ACHN (cell line): ENCODE measurements at places on chromosomes 11 and 22.

GRCh38 chr11:91299980-91300379 is 924.6 kb upstream of the FAT3 start:
- DNase-seq = no peak

- no peak for DNase-seq
These were observed 12.9 kb downstream of the CWC15 start for GRCh38 chr11:94960488-94960887.

DNA sequence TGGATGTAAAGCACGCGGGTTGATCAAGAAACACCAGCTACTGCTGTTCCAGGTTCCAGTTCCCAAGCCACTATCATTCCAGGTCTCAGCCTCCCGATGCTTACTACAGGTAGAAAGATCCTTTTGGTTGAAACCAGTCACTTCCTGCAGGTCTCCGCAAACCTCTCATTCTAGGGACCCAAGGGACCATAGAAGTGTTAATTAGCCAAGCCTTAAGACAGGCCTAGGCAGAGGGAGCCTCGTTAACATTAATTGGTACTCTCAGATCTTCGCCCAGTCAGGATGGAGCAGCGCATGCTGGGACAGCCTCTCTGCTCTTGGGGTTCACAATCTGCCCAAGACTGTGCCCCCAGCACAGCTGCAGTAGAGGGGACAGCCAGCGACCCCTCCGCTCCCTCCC is 11.2 kb upstream of the OAF start:
- DNase-seq = no peak

- no peak for DNase-seq
These were observed 43.0 kb downstream of the P4HA3 start for GRCh38 chr11:74268456-74268855.

DNA sequence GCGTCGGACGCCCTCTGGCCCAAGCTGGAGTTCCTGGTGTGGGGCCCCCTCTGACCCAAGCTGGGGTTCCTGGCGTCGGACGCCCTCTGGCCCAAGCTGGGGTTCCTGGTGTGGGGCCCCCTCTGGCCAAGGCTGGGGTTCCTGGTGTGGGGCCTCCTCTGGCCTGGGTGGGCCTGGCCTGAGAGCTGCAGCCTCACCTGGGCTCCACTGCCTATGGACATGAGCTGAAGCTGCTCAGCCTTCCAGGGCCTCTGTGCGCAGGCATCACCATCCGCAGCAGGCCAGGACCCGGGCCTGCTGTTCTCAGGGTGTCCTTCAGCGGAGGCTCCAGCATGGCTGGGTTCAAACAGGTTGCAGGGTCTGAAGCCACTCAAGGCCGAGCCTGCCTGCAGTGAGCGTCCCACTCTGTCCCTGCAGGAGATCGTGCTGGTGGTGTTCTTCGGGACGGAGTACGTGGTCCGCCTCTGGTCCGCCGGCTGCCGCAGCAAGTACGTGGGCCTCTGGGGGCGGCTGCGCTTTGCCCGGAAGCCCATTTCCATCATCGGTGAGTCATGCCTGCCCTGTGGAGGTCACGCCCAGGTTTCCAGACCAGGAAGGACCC is 125.5 kb downstream of the KCNQ1 start:
- no peak for DNase-seq

DNA sequence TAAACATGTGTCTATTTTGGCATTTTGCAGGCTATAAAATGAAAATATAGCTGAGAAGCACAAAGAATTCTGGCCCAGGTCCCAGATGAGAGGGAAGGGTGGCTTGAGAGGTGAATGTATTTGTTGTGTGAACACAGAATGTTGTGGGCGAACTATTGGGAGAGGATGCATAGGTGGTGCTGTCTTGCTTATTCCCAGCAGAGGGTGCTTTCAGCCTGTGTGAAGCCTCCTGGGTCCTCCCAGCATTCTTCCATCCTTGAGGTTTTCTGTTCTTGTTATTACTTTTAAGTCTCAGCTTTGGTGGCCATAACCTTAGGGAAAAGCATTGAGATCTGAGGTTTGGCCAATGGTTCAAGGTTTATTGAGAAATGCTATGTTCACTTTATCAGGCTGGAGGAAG is 108.7 kb upstream of the SNX19 start:
- peak; percentile 44 for DNase-seq
